ENCODE measurements at places on chromosomes 1 and 21.

DNA sequence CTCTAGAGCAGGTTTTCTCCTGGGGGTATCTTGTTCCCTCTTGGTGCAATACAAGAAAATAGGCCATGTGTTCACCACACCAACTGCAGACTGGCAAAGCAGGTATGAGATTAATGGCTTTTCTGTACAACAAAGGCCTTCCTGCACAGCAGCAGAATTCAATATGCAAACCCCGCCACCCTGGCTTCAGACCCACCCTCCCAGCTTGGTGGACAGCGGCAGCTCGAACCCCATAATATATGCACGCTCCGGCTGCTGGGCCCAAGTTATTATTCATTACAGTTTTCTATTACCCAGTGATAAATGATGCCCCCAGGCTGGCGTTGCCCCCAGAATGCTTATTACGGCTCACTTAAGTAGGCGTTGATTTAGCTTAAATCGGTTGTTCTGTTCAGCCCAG lies 144.2 kb downstream of the RRAGC start:
- no peak for DNase-seq

DNA sequence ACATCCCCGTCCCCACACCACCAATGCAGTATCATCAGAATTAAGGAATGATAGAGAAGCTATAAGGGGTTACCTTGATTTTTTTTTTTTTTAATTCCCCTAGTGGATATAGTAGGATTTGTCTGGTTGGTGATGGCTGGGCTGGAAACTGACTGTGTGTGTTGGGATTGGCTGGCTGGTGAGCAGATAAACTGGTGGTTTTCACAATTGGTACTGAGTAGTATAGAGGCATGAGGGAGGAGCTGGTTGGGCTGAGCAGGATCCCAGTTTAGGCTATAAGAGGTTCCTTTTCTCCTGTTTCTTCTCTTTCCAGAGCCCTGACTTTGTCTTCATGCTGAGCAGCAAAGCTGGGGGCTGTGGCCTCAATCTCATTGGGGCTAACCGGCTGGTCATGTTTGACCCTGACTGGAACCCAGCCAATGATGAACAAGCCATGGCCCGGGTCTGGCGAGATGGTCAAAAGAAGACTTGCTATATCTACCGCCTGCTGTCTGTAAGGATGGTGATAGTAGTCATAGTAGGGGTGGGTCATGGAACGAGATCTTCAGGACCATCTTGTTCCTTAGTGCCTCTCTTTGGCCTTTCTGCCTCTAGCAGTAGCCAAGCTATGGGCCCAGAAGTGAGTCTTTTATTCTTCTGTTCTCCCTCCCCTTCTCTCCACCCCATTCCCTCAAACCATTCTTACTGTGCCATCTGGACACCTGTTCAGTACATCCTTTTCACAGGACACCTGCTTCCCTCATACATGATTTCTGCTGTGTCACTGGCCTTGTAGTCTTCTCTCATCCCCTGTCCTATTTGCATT lies 26.9 kb downstream of the RAD54L start:
- DNase-seq, result no peak

DNA sequence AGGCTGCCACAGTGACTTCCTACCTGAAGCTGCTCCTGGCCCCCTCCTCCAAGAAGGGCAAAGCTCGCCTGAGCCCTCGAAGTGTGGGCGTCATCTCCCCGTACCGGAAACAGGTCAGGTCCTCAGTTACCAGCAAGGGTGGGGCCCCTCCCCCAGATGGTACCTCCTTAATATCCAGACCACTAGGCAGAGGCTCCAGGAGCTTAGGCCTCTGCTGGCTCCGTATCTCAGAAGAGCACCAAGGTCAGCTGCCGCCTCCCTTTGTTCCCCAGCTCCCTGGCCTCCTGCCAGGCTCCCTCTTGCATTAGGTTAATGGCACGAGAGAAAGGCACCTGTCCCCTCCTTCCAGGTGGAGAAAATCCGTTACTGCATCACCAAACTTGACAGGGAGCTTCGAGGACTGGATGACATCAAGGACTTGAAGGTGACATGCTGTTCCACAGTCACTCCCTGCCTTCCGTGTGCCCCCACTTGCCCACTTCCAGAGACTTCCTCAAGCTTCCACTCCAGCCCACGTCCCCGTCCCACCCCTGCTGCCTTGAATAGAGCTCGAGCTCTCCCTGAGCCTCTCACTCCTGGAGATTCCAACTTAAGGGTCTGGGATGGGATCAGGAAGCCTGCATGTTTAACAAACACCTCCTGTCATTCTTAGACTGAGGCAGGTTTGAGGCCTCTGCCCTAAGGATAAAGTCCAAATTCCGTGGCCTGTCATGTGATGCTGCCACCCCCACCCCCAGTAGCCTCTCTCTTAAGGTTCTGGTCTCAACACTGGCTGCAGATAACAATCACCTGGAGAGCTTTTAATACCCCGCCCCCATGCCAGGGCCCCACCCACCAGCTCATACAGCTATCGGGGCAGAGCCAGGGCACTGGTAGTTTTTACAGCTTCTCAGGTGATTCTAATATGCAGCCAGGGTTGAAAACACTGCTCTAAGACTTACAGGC lies 8.3 kb downstream of the RHOC start:
- DNase-seq, result peak; percentile 96

GRCh38 chr1:103125219-103125618 lies 16.9 kb upstream of the COL11A1 start:
- DNase-seq, result no peak
